ENCODE measurements at places on chromosomes 1 and 21. TPM values are rescaled to one million over a fixed set of nuclear protein-coding genes. Genes with fewer than 3 reads are reported as not detected.

DNA sequence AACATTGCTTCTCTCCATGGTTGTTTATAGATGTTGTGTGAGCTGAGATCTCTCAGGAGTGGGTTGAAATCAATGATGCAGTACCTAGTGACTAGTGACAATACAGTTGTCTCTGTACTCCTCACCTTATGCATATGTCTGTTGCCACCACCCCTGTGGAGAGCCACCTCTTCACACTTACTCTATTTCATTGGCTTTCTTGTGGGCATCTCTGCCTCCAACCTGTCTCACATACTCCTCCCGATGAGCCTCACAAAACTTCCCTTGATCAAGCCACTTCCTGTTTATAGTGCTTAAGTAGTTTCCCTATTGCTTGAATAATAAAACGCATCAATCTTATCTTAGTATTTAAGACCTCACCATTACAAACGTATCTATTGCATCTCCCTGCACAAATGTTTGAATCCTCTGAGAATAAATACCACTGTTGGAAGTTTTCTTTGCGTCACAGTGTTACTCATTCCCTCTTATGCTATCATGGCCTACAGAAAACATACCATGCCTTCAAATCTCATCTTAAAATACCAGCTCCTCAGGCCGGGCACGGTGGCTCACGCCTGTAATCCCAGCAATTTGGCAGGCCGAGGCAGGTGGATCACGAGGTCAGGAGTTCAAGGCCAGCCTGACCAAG is 54.7 kb upstream of the GREM2 start:
- DNase-seq, result no peak

GRCh38 chr1:170030212-170030611 is 44.3 kb downstream of the KIFAP3 start:
- no peak for DNase-seq

GRCh38 chr1:175863299-175864050 is 120.1 kb upstream of the TNR start:
- no peak for DNase-seq

DNA sequence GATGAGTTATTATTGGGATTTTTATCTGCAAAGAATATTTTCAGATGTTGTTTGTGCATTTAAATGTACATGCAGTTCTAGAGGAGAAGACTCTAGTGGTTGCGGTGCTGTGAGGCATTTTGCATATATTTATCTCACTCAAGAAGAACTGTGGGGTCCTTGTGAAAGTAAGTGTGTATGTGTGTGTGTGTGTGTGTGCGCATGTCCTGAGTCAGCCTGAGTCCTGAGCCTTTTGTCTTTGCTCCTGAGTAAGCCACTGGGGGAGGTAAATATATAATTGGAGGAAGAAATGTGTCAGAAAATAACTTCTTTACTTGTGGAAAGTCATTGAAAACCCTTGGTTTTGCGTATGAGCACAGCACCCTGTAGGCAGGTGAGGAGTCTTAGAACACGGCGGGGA is 55.6 kb upstream of the CD34 start:
- no peak for DNase-seq

- DNase-seq, result no peak
Observed at GRCh38 chr21:43697758-43698643, 20.9 kb upstream of the PDXK start.

- no peak for DNase-seq
Observed at GRCh38 chr1:150621497-150622302, 7.7 kb downstream of the ENSA start.

GRCh38 chr1:36159614-36160387 is 3.8 kb downstream of the MAP7D1 start:
- DNase-seq, result no peak

DNA sequence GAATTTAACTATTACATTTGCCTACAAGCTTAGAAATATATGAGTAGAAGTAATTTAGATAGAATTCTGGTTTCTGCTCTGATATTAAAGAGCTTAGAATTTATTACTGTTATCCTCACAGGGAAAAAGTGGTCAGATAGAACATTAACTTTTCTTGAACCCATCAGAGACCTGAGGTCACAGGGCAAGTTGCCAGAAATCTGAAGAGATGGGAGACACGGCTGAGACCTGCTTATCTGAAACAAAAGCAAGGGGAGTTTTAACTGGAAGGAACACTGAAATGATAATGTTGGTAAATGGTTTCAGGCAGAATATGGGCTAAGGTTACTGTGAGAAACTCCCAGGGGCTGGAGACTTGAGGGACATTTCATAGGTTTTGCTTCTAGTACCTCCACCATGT is 28.0 kb upstream of the USP25 start:
- no peak for DNase-seq

DNA sequence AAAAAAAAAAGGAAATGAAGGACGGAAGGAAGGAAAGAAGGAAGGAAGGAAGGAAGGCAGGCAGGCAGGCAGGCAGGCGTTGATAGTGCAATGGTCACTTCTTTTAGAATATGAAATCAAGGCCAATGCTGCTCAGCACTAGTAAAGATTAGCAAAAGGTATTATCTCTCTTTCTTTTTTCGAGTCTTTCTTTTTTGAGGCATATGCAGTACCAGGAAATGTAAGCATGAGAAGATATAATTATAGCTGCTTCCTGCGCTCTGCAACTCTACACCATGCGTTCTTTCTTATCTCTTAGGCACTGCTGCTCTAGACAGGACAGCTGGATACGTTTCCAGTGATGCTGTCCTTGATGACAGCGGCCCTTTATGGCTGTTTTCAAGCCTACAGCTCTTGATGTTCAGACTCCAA is 1512.5 kb upstream of the B3GALT2 start:
- DNase-seq, result peak; percentile 14

- DNase-seq, result peak; percentile 15
Observed at GRCh38 chr1:179322557-179322956, 29.0 kb downstream of the SOAT1 start.

GRCh38 chr1:96059736-96060135 is 661.8 kb upstream of the PTBP2 start:
- DNase-seq, result no peak

GRCh38 chr1:56363007-56363770 is 216.2 kb downstream of the PLPP3 start:
- DNase-seq, result no peak

- no peak for DNase-seq
Observed at GRCh38 chr1:31595836-31596736, 19.8 kb downstream of the TINAGL1 start.

DNA sequence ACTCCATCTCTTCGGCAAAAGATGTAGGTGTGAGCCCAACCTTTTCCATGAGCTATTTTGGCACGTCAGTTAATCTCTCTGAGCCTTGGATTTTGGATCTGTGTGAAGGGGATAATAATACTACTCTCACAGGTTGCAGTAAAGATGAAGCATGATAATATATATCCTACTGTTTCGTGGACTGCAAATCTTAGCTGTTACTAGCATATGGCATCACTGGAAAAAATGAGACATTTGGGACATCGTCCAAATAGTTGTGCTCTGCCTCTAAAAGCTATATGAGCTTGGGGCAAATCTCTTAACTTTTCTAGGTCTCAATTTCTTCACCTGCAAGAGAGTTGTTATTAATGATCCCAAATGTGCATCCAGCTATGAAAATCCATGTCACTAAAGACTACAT is 147.4 kb upstream of the ZRANB2 start:
- DNase-seq, result no peak

DNA sequence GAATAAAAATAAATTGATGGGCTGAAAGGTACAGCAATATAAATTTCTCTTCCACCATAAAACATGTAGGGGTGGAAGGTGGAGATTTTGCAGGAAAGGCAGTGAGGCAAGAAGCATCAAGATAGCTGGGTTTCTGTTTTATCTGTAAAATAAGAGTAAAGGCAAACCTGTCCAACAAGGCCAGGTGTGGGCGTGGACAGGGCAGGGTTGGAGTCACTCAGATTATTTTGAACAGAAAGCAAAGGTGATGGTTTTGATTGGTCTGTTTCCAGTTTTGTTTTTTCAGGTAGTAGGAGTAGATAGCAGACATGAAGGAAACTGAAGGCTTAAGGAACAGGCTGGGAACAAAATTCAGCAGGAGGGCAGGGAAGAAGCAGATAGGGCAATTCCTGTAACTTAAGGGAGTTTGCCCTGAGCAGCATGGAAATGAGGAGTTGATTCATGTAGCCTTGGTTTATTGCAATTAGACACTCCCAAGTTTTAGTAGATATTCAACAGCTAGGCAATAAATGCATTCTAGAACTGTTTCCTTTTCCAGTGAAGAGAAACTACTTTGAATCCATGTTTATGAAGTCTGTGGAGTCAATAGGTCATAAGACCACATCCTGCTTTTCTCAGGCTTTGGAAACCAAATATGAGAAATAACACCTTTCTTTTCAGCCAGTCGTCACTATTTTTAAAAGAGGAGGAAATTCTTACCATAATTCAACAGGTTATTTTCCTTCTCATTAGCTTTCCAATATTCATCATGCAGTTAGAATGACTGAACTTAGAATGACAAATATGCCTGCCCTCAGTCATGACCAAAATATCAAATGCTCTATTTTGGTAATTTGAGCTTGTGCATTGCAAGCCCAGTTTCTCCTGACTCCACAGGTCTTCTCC is 38.7 kb upstream of the CD55 start:
- no peak for DNase-seq

DNA sequence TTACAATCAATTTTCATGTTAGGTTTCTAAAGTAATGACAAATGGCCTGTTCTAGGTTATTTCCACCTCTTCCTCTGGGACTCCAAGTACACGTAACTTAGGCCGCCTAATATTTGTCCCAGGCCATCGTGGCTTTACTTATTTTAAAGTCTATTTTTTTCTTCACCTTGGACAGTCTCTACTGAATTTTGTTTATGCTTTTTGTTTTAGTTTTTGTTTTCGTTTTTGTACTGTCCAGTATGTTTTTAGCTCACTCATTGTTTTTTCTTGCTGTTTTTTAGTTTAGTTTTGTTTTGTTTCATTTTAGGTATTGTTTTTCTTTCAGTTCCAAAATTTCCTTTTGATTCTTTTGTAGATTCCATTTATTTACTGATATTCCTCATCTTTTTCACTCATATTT is 187.7 kb upstream of the RNPC3 start:
- DNase-seq, result no peak

B3GALT5 gene
- polyA plus RNA-seq, result 1.2 TPM

SELE gene
- 0.28 TPM for polyA plus RNA-seq

FAM72B gene
- polyA plus RNA-seq, result 3.6 TPM

KLHDC9 gene
- 4.2 TPM for polyA plus RNA-seq

S100A2 gene
- polyA plus RNA-seq, result 1.8 TPM

CDK11B gene
- 45.6 TPM for polyA plus RNA-seq
